ENCODE measurements at places on chromosomes 4 and X. TPM values are rescaled to one million over a fixed set of nuclear protein-coding genes. Genes with fewer than 3 reads are reported as not detected.

- DNase-seq, result no peak
These were observed 340.8 kb upstream of the KLF3 start for GRCh38 chr4:38323141-38323641.

- no peak for DNase-seq
These were observed 1425.5 kb downstream of the PCDH18 start for GRCh38 chr4:136106753-136107152.

GRCh38 chr4:187679450-187679849, 316.1 kb upstream of the ZFP42 start:
- no peak for DNase-seq

DNA sequence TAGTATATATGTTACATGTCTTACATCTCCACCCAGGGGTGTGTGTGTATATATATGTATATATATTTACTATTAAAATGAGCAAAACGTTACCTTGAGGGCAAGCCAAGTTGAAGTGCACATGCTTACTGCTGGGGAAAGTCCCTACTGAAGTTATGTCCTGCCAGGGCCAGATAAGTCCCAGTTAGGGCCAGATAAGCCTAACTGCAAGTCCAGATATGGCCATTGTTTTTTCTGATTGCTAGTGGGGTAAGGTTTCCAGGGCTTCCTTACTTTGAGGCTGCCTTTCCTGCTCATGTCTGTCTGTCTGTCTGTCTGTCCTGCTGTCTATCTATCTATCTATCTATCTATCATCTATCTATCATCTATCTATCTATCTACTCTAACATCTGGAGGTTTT, 19.3 kb upstream of the ZNF81 start:
- DNase-seq, result no peak

GRCh38 chr4:13529128-13529919, 15.0 kb downstream of the NKX3-2 start:
- no peak for DNase-seq

DNA sequence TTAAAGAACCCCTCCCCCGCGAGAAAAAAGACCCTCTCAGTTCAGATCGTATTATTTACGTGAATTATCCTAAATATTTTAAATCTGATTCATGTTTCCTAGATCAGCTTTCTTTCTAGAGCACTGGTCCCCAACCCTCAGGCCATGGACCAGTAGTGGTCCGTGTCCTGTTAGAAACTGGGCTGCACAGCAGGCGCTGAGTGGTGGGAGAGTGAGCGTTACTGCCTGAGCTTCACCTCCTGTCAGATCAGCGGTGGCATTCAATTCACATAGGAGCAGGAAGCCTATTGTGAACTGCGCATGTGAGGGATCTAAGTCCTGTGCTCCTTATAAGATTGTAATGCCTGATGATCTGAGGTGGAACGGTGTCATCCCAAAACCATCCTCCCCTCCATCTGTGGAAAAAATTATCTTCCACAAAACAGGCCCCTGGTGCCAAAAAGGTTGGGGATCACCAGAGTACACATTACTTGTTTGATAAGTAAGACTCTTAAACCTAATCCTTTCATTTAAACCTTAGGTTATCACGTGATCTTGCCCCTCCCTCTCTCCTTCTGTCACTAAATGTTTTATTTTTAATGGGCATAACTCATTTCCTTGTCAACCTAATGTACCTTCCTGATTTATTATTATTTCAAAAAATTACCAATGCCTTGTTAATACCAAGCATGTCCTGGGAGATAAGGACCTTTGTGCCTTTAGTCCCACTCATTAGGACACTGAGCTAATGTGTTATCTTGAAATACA, 442.9 kb downstream of the TLL1 start:
- DNase-seq, result no peak

GRCh38 chr4:36884151-36884550, 360.4 kb upstream of the NWD2 start:
- DNase-seq, result no peak

DNA sequence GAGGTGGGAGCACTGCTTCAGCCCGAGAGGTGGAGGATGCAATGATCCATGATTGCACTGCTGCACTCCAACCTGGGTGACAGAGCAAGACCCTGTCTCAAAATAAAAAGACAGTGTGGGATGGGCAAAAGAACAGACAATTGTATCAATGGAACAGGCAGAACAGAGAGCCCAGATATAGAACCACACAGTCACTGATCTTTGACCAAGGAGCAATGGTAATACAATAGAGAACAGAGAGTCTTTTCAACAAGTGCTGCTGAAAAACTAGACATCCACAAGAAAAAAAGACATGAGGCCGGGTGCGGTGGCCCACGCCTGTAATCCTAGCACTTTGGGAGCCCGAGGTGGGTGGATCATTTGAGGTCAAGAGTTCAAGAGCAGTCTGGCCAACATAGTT, 5.9 kb downstream of the FAM53A start:
- DNase-seq, result no peak

- DNase-seq, result no peak
These were observed 324.8 kb upstream of the NWD2 start for GRCh38 chr4:36919721-36920120.

DNA sequence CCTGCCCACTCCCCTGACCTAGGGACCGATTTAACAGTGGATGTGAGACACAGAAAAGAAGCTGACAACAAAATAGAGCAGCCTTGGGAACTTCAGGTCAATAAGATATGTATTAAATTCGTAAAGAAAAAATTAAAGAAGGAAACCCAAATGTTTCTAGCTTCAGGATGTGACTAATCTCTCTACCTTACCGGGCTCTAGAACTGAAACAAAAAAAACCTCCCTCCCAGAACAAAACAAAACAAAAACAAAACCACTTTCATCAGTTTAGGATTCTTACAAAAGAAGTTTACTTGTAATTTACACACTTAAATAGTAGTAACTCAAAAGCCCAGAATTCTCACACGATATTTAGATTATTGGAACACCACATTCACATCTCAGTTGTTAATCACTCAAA, 185.8 kb upstream of the RPS6KA3 start:
- no peak for DNase-seq

CSAG1 gene
- 82.0 TPM for total RNA-seq

SSX1 gene
- 1.0 TPM for total RNA-seq

ZNF674 gene
- total RNA-seq, result 2.7 TPM

CAPN6 gene
- not detected for total RNA-seq

PCYT1B gene
- total RNA-seq, result 1.6 TPM

MAGEC1 gene
- total RNA-seq, result 2.7 TPM

SPIN4 gene
- 2.0 TPM for total RNA-seq

Data from SK-MEL-5 (cell line).